ENCODE measurements at places on chromosomes 3 and 15.

GRCh38 chr15:91238644-91239425 is 138.8 kb downstream of the SV2B start:
- DNase-seq: no peak

DNA sequence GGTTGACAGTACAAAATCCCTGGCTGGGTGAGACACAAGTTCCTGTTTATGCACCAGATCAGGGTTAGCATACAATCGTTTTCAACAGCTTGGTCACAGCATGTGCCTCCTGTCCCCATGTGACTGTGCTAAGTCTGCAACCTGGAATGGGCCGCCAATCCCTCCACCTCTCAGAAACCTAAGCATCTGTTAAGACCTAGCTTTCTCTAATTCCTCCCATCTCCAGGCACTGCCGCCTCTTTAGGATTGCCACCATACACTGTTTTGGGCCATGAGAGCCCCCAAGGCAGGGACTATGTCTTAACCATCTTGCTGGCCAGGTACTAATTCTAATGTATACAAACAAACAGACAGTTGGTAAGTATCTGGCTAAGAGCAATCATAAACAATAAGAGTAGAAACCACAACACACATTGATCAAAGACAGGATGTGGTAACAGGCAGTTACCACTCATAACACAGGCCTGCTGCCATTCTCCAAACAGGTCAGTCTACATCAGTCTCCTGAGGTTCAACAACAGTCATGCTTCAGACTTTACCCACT is 25.6 kb downstream of the SEC22C start:
- no peak for DNase-seq

DNA sequence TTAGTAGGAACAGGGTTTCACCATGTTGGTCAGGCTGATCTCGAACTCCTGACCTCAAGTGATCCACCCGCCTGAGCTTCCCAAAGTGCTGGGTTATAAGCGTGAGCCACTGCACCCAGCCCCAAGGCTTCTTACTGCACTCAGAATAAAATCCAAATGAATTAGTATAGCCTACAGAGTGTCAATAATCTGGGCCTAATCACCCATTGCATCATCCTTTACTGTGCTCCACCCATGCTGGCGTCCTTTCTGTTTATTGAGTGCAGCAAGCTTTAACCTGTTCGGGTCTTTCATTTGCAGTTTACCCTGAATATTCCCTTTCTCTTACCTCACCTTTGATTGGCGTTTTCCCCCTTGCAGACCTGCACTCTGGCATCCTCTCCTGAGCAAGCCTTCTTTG is 77.7 kb downstream of the CEP63 start:
- no peak for DNase-seq

DNA sequence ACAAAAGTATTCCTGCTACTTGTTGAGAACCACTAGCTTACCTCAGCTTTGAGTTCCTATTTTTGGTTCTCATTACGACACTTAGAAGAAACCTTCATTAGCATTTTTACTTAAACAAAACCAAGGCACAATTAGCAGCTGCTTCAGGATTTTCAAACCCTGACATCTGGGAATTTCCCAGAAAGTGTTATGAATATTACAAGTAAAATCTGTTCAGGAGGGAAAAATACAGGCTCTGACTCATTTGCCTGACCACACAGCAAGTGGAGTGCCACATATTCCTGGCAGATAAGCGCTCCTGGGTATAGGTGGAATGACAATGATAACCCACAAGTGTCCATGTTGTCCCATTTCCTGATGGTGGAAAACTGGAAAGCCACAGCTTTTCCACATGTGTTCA is 10.3 kb upstream of the RFTN1 start:
- no peak for DNase-seq

GRCh38 chr3:141330235-141330634 is 38.1 kb upstream of the ZBTB38 start:
- no peak for DNase-seq

GRCh38 chr3:10996345-10997013 is 3.9 kb downstream of the SLC6A1 start:
- no peak for DNase-seq

DNA sequence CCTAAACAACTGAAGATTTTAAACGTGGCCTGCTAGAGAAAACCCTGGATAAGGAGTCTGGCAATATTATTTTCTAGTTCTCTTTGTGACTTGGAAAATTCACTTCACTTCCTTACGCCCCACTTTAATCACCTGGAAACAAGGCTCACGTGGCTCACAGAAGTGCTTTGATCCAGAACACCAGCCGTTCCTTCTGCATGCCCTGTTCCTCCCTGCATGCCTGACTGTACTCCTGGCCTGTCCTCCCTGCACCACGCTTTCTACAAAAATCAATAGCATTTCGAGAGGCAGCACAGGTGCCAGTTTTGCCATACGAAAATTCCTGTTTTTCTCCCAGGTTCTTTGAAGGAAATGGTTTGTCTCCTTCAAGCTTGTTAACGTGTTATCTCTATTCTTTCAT is 474.2 kb upstream of the RGMA start:
- DNase-seq: no peak

DNA sequence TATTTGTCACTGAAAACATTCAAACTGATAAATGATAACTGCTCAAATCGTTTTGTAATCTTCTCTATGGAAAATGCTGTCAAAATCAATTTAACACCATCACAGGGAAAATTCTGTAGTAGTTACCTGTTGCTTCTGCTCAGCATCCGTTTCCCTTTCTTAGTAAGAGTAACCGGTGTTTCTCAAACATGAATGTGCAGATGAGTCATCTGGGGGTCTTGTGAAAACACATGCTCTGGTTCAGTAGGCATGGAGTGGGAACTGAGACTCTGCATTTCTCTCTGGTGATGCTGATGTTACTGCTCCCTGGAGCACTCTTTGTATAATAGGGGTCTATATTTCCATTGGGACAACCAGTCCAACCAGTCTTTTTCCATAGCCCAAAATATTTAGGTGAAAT is 145.1 kb downstream of the SEMA6D start:
- DNase-seq: peak; percentile 9

- DNase-seq: peak; percentile 71
Measured at GRCh38 chr3:135965506-135966270, at the start of gene PPP2R3A. Gene PPP2R3A, plus strand, starts transcription at chr3:135965728. Its CDS starts 35,771 bp downstream, at chr3:136001499.

- DNase-seq: no peak
Measured at GRCh38 chr3:53823026-53823955, 22.9 kb downstream of the CHDH start.

GRCh38 chr3:32467333-32468070 is 35.1 kb downstream of the CMTM6 start:
- peak; percentile 75 for DNase-seq

GRCh38 chr3:136281966-136282520 is 31.9 kb downstream of the PCCB start:
- no peak for DNase-seq

- DNase-seq: no peak
Measured at GRCh38 chr15:47439146-47440111, 277.9 kb upstream of the SEMA6D start.

- DNase-seq: no peak
Measured at GRCh38 chr15:93378558-93378957, 289.5 kb upstream of the RGMA start.

DNA sequence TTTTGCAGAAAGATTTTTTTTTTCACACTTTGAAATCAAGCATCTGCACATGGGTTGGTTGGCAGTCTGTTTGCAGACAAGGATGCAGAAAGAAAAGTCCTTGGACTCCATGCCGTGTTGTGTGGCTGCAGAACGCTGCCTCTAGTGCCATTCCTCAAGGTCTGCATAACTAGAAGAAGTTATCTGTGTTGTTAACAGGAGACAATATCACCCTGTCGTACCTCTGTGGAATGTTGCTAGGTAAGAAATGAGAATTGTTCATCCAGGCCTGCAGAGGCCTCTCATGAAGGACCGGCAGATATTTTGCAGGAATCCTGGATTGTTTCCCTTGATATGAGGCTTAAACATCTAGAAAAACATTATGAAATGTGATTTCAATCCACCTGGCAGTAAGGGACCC is 58.5 kb upstream of the PPARG start:
- DNase-seq: no peak

DNA sequence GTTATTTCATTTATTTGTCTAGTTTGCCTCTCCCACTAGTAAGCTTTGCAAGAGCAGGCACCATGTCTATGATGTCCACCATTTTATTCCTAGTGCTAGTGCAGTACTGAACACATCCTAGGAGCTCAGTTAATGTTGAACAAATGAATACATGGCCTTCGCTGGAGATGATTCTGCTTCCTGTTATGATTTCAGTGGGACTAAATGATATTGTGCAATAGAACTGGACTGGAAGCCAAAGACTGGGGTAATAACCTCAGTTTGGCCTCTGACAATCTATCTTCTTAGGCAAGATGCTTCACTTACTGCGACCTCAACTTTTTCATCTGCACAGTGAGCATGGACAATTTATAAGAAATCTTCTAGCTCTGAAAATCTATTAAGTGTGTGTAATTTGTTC is 191.3 kb downstream of the ADAMTSL3 start:
- DNase-seq: no peak

GRCh38 chr3:22322861-22323260 is 571.9 kb upstream of the ZNF385D start:
- DNase-seq: no peak

DNA sequence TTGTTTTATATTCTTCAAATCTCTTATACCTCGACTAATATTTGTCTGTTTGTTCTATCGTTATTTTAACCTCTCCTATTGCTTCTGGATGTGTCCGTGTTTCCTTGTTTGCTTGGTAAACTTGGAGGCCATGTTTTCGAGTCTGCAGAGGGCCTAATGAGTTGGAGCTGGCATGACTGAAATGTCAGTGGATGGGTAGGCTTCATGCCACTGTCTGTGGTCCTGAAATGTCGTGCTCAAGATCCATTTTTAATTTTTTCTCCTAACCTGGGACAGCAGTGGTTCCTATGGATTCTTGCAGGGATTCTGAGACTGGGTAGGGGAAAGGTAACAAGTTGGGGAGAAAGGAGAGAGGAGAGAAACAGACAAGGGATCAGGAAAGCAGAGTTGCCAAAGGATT is 18.8 kb upstream of the GASK1A start:
- no peak for DNase-seq

DNA sequence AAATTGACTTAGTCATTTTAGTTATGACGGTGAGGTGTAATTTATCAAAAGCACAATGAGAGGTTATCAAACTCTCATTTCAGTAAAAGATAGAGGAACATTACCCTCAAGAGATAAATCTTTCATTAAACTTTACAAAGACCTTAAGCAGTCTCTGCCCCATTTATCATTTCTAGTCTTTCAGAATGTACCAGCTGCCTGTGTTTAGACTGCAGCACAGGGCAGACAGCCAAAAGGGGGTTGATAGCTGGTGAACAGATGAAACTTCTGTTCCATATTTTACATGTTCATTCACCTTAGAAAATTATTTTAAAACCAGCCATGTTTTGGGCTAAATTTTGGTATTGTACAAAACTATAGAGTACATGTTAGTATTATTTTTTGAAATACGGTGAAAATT is 514.6 kb upstream of the CNTN3 start:
- no peak for DNase-seq

GRCh38 chr15:28018291-28019044 is 80.6 kb downstream of the OCA2 start:
- no peak for DNase-seq

- DNase-seq: no peak
Measured at GRCh38 chr3:63199606-63200005, 78.5 kb upstream of the SYNPR start.

GRCh38 chr15:66917904-66918448 is 147.4 kb upstream of the SMAD3 start:
- DNase-seq: no peak

DNA sequence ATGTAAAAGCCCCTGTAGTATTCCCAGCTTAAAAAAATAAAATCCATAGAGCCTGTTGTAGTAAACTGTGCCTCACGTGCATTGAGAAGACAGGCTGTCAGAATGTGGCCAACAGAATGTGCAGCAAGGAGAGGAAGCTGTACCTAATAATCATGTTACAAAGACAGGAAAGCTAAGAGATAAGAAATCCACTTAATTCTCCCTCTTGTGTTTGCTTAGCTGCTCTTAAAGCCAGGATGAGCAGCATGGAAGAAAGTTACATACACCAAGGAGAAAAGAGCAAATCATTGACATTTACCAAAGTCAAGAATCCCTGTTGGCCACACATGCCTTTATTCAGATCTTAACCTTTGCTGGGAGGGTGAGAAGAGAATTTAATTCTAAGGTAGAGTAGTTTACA is 85.9 kb downstream of the TNIK start:
- no peak for DNase-seq

- peak; percentile 73 for DNase-seq
Measured at GRCh38 chr3:53195602-53196574, 34.9 kb downstream of the PRKCD start.

GRCh38 chr3:107240183-107241091 is 136.8 kb upstream of the CCDC54 start:
- peak; percentile 68 for DNase-seq

DNA sequence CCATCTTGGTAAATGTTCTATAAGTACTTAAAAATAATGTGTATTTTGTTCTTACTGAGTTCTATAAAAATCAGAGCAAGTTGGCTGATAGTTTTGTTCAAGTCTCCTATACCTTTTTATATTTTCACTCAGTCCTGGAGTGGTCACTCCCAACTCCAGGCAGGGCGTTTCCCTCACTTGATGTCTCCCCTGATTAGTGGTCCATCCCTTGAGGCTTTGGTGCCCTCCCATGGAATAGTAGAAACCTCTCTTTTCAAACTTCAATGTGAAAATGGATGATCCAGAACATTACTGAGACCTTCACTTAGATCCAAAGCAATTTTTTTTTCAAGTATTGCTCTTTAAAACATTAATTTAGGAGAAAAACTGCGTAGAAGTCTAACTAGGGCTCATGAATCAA is 25.0 kb upstream of the SCN10A start:
- DNase-seq: no peak

GRCh38 chr3:45772341-45773035 is 23.8 kb downstream of the SLC6A20 start:
- no peak for DNase-seq

DNA sequence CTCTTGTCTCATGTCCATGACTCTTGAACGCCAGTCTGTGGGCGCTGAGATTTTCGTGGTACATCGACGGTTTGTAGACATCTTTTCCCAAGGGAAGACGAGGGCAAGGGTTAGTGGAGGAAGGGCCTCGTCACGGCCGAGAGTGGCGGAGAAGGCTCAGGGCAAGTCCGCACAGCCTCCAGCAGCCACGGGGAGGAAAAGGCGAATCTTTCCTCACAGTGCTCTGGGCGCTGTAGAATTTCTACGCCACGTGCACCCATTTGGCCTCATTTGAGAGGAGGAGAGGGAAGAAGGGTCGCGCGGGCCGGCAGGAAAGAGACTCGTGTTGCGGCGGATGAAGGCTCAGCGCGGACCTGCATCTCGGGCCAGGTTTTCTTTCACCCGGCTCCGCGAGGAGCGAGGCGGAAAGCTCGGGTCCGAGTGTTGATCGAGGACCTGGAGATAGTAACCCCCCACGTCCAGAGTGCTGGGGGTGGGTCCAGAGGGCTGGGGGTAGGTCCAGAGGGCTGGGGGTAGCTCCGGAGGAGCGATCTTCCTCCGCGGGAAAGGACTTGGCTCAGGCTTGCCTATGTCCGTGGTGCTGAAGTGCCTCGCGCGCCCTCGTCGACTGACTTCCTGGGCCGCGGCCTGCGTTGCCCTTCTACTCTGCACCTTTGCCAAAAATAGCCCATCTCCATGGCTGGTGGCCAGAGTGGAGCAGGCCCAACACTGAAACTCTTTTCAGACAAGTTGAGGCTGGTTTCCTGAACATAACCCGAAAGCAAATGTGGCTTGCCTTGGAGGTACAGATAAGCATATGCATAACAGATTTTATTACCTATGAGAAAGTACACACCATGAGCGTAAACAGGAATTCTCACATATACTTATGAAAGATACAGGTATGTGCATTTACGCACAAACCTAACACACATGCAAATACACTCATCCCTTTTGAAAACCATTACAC is 1.1 kb downstream of the SLC35G2 start:
- DNase-seq: peak; percentile 33
